CD8-positive, alpha-beta T cell (primary cell): ENCODE measurements at places on chromosomes 12 and 14. TPM values are rescaled to one million over a fixed set of nuclear protein-coding genes. Genes with fewer than 3 reads are reported as not detected.

The RIPK3 gene
- 19.3 TPM for total RNA-seq

The CLEC7A gene
- not detected for total RNA-seq

The KIF5A gene
- total RNA-seq = 0.60 TPM

The GDF3 gene
- total RNA-seq = not detected

The VAMP1 gene
- total RNA-seq = 50.9 TPM

The LRTM2 gene
- not detected for total RNA-seq

The NINJ2 gene
- total RNA-seq = 1.6 TPM

The LBHD2 gene
- not detected for total RNA-seq

The HOXC4 gene
- total RNA-seq = 0.58 TPM

The ABCD4 gene
- total RNA-seq = 67.5 TPM
